ENCODE measurements at places on chromosomes 7 and 10. TPM values are rescaled to one million over a fixed set of nuclear protein-coding genes. Genes with fewer than 3 reads are reported as not detected.

Gene ZWINT
- 3.9 TPM for total RNA-seq

Gene CPVL
- total RNA-seq: 9.6 TPM

Gene PDSS1
- total RNA-seq: 18.4 TPM

Gene SHH
- 0.25 TPM for total RNA-seq

Gene OPALIN
- total RNA-seq: not detected

Gene SH2D4B
- not detected for total RNA-seq

Gene ACADSB
- total RNA-seq: 10.3 TPM

Gene NPY
- total RNA-seq: 169 TPM

Gene CALML5
- 102 TPM for total RNA-seq

GRCh38 chr10:125064681-125065492 lies 95.5 kb downstream of the CTBP2 start:
- H3K36me3 ChIP-seq: no peaks in the 10 kb centered on the region
- no peak overlapping the region for H3K4me3 ChIP-seq
- DNase-seq: no peak
- peak overlapping the region; percentile 16 for H3K27ac ChIP-seq

DNA sequence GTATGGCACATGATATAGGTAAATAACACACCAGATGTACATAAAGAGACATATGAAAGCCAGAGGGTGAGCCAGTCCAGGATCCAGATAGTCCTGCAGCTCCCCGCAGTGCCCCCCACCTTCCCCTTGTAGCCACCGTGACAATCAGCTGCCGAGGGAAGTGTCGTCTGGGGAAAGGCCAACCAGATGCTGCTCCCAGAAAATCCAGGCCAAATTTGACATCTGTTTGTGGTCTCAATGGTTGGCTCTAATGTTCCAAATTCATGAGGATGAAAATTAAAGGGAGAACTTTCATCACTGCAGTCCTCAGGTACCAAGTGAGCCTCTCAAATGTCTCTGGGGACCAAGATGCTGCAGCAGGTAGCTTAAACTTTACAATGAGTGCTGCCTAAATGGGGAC lies 210.3 kb downstream of the PTEN start:
- no peaks in the 10 kb centered on the region for H3K36me3 ChIP-seq
- no peak overlapping the region for H3K27ac ChIP-seq
- DNase-seq: no peak
- H3K27me3 ChIP-seq: no peaks in the 10 kb centered on the region

DNA sequence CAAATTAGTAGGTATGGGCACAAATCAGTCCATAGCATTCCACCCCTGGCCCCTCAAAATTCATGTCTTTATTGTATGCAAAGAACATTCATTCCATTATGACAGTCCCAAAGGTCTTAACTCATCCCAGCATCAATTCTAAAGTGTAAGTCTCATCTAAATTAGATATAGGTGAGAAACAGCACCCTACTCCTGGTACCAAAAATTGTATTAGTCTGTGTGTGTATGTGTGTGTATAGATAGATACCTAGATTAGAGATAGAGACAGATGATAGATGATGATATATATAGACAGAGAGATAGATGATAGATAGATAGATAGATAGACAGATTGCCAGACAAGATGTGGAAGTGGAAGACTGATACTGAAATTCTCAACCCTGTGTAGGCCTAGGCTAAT lies 109.9 kb downstream of the IQUB start:
- DNase-seq: no peak
- H3K27ac ChIP-seq: no peak overlapping the region
- no peaks in the 10 kb centered on the region for H3K27me3 ChIP-seq
- no peaks in the 10 kb centered on the region for H3K36me3 ChIP-seq
- H3K4me3 ChIP-seq: no peak overlapping the region

DNA sequence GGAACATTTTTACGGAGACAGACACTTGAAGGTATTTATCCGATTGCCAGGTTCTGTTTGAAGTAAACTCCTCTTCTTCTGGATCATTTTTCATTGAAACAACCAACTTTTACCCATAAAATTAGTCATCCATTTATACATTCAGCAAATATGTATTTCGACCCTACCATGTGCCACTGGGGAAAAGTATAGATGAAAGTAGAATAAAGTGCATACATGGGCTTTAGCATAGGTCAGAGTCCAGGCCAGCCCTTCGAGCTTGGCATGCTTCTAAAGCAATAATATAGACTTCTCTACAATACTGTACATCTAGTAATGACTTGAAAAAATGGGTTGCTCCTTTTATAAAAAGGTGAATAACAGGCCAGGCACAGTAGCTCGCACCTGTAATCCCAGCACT lies 10.1 kb downstream of the SLC25A16 start:
- no peaks in the 10 kb centered on the region for H3K27me3 ChIP-seq
- no peak overlapping the region for H3K4me3 ChIP-seq
- H3K4me1 ChIP-seq: no peaks in the 10 kb centered on the region
- H3K36me3 ChIP-seq: peaks cover 11% of the 10 kb centered on the region

GRCh38 chr10:48470115-48470892 lies 134.6 kb downstream of the ARHGAP22 start:
- H3K36me3 ChIP-seq: no peaks in the 10 kb centered on the region
- no peak for DNase-seq
- no peak overlapping the region for H3K4me3 ChIP-seq
- H3K27me3 ChIP-seq: no peaks in the 10 kb centered on the region

DNA sequence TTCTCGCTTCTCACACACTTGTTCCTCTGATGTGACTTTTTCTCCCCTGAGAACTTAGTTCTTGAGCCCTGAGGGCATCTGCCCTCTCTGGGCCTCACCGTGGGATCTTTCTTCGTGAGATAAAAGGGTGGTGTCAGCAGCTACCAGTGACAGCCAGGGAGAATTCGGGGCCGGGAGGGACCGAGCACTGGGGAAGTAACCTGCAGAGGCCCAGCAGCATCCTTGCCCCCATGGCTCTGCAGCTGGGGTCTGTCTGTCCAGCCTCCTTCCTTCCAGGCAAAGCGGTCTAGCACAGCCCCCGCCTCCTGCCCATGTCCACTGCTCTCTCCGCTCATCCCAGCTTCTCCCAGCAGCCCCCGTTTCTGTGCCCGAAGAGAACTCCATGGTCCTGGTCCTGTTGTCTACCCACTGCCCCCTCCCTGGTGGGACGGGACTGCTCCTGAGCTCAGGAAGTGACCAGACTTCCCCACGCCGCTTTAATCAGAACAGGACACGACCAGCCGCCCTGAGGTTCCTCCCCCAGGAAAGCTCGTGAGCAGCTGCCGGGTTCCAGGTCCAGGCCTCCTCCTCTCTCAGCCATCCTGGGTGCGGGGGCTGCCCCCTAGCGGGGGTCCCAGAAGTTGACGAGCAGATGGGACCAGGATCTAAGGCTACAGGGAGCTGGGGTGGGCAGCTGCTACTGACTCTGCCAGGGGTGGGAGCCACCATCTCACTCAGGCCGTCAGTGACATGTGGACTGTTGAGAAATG lies 187.5 kb downstream of the WDR37 start:
- H3K27ac ChIP-seq: no peak overlapping the region
- no peaks in the 10 kb centered on the region for H3K4me1 ChIP-seq
- H3K36me3 ChIP-seq: no peaks in the 10 kb centered on the region
- H3K27me3 ChIP-seq: no peaks in the 10 kb centered on the region

- no peak for DNase-seq
- no peak overlapping the region for H3K27ac ChIP-seq
- H3K36me3 ChIP-seq: no peaks in the 10 kb centered on the region
- H3K27me3 ChIP-seq: no peaks in the 10 kb centered on the region
- no peak overlapping the region for H3K4me3 ChIP-seq
Measured at GRCh38 chr10:21406595-21407193, 118.8 kb downstream of the SKIDA1 start.

DNA sequence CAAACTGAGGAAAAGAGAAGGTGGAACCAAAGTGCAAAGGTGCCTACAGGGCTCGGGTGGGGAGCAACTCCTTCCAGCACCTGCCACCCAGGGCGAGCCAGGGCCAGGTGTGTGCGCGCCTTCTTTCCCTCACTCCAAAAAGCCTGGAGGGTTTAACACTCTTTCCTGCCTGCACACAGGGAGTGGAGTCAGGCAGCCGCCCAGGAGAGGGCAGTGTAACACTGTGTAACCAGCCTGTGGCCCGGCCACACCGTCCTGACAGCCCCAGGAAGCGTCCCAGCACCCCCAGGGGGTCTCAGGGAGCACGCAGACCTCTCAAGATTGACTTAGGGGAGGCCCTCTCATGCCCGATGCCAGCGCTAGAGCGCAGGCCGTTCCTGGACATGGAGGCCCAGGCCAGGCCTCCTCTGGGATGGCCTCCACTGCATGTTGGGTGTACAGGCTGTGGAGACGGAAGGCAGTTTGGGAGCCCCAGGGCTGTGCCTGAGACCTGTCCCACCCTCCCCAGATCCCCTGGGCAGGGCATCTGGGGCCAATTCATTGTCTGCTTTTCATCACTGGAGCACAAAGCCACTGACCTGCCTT lies 13.4 kb downstream of the BRI3 start:
- H3K27me3 ChIP-seq: no peaks in the 10 kb centered on the region
- H3K27ac ChIP-seq: peak overlapping the region; percentile 41
- DNase-seq: no peak
- H3K4me1 ChIP-seq: peaks cover 19% of the 10 kb centered on the region
- no peaks in the 10 kb centered on the region for H3K36me3 ChIP-seq

DNA sequence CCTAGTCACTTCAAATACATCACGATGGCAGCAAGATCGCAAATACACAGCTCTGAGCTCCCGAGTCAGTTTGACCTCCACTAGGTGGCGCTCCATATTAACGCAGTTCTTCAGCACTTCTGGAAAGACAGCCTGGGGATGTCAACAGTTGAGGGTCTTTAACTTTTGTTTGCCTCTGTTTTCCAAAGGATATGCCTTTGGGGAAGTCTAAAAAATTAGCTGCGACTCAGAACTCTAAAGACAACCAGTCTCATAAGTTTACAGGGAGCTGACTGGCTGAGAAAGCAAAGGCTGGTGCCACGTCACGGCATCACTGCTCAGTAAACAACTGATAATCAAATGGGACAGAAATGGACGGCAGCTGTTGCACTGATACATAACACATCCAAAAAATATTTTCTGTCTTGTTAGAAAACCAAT lies 458.8 kb downstream of the SORCS1 start:
- no peaks in the 10 kb centered on the region for H3K36me3 ChIP-seq
- no peak for DNase-seq
- H3K27me3 ChIP-seq: no peaks in the 10 kb centered on the region
- H3K27ac ChIP-seq: no peak overlapping the region
- no peaks in the 10 kb centered on the region for H3K4me1 ChIP-seq

GRCh38 chr10:21512573-21513404 lies 12.7 kb downstream of the SKIDA1 start:
- H3K36me3 ChIP-seq: no peaks in the 10 kb centered on the region
- no peak for DNase-seq
- no peaks in the 10 kb centered on the region for H3K27me3 ChIP-seq
- peak overlapping the region; percentile 92 for H3K27ac ChIP-seq

DNA sequence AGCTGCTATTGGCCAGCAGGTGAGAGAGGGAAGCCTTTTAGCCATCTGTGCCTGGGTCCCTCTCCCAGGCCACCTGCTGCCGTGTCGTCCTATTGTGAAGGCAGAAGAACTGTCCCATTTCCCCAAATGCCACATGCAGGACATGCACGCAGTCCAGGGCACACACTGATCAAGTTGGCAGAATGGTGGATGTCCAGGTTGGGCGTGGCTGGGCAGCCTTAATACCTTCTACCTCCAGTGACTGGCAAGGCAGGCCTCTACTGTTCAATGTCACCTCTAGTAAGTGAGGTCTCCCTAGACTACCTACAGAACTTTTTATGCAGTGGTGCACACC lies 37.6 kb downstream of the ALOX5 start:
- no peak overlapping the region for H3K27ac ChIP-seq
- H3K27me3 ChIP-seq: no peaks in the 10 kb centered on the region
- H3K36me3 ChIP-seq: no peaks in the 10 kb centered on the region
- no peak overlapping the region for H3K4me3 ChIP-seq
- no peaks in the 10 kb centered on the region for H3K4me1 ChIP-seq

DNA sequence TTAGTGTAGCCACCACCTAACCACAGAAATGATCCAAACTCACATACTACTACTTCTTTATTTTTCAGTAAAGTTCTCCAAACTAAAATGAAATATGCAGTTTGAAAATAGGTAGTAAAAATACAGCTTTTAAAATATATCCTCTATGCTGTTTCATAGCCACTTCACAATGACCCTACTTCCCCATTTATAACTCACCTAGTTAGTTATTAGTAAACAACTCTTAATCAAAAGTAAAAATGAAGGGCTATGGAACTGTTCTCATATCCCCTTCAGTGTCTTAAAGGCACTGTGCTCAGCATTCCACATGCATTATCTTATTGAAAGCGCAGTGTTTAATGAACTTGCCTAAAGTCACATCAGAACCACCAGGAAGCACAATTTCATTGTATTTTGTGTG lies 43.5 kb downstream of the KMT2C start:
- DNase-seq: no peak
- H3K36me3 ChIP-seq: no peaks in the 10 kb centered on the region
- H3K4me3 ChIP-seq: no peak overlapping the region
- H3K4me1 ChIP-seq: peaks cover 61% of the 10 kb centered on the region

DNA sequence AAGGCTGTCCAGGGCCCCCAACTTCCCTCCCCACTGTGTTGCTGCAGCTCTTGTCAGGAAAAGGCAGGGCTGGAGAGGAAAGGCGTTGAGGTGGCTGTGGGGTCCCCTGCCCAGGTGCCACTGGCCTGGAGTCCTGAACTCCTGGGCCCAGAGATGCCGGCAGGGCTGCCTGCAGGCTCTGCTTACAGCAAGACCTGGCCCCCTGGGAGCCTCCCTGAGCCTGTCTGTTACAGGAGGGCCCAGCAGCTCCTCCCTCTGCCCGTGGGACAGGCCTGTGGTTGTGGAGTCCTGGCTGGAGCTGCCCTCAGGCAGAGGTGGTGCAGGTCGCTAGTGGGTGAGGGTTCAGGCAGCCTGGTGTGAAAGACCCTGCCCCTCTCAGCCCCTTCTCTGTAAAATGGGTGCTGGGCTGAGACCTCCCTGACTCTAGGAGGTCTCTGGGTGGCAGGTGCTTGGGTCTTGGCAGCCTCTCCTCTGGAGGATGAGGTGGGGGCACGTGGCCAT lies 9.9 kb downstream of the ANTXRL start:
- H3K4me1 ChIP-seq: no peaks in the 10 kb centered on the region
- no peaks in the 10 kb centered on the region for H3K36me3 ChIP-seq
- no peak for DNase-seq
- no peak overlapping the region for H3K4me3 ChIP-seq
- H3K27me3 ChIP-seq: no peaks in the 10 kb centered on the region
- no peak overlapping the region for H3K27ac ChIP-seq

- no peak for DNase-seq
- no peaks in the 10 kb centered on the region for H3K27me3 ChIP-seq
- H3K4me3 ChIP-seq: no peak overlapping the region
- H3K4me1 ChIP-seq: peaks cover 53% of the 10 kb centered on the region
- no peak overlapping the region for H3K27ac ChIP-seq
Measured at GRCh38 chr7:42096268-42096667, 140.7 kb downstream of the GLI3 start.

GRCh38 chr7:133313575-133313974 lies 60.7 kb downstream of the EXOC4 start:
- no peaks in the 10 kb centered on the region for H3K4me1 ChIP-seq
- H3K27me3 ChIP-seq: no peaks in the 10 kb centered on the region
- no peak overlapping the region for H3K27ac ChIP-seq
- H3K4me3 ChIP-seq: no peak overlapping the region
- DNase-seq: no peak

Measured in vagina (tissue), 2 donors.